CD4-positive, alpha-beta T cell treated with Interleukin-15 for 4 hours (primary cell): ENCODE measurements at places on chromosomes 12 and 14.

- DNase-seq = no peak
These were observed 220.7 kb downstream of the MSRB3 start for GRCh38 chr12:65499167-65499566.

- no peak for DNase-seq
These were observed 70.5 kb downstream of the TMX1 start for GRCh38 chr14:51310505-51310944.

GRCh38 chr12:4275870-4276301, 2.3 kb downstream of the CCND2 start:
- no peak for DNase-seq

DNA sequence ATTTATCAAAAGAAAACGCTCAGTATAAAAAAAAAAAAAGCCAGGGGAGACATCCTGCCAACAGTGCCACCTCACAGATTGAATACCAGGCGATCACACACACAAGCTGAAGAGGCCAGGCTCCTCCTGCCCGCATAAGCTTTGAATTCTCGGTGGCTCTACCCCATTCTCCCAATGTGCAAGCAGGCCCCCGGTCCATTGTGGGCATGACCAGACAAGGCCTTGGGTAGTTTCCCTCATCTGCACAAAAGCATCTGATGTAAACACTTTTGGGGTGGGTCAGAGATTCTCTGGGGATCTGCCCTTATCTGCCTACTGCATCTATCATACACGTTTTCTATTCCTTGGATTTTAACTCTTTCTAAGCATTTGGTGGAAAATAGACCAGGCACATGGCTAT, 16.2 kb downstream of the KLRF2 start:
- no peak for DNase-seq

- DNase-seq = peak; percentile 40
These were observed 96.1 kb downstream of the PLXNC1 start for GRCh38 chr12:94244165-94245133.

DNA sequence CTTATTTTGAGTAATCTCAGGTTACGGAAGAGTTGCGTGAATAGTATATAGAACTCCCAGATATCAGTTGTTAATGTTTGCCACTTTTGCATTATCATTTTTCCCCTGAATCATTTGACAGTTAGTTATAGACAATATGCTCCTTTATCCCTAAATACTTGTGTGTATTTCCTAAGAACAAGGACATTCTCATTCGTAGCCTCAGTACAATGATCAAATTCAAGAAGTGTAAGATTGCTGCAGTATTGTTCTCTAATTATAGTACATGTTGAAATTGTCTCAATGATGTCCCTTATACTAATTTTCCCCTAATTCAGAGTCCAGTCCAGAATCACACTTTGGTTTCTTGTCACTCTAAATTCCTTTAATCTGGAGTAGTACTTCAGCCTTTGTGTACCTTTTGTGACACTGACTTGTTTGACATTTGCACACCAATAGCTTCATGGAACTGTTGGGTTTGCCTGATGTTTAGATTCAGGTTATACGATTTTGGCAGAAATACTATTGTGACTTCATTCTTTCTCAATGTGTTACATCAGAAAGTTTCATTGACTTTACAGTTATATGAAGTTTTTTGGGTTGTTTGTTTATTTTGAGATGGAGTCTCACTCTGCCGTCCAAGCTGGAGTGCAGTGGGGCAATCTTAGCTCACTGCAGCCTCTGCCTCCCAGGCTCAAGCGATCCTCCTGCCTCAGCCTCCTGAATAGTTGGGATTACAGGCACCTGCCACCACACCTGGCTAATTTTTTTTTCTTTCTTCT, 13.1 kb downstream of the DYNC1H1 start:
- no peak for DNase-seq

DNA sequence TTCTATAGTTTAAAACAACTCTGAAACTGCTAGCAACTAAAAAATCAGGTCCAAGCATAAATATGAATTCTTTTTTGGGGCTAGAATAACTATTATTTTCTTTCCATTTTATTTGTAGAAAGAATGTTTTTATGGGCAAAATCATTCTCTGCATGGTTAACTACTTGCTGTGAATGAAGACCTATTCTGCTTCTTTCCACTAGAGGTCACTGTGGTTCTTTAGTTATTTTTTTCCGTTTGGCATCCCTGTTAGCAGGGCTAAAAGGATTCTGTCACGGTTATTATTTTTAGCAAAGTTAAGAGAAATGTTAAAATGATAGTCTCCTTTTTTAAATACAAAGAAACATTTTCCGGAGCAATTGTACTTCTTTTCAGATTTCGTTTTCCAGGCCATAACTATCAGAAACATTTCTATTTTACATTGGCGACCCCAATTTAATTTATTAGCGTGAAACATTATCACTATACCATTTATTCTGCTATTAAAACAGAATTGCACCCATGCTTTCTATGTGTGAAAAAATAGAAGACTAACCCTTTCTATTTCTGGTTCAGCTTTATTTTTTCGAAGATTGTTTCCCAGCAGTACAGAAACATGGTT, 404.8 kb downstream of the ATP23 start:
- DNase-seq = peak; percentile 33

- peak; percentile 96 for DNase-seq
These were observed at the start of gene ATXN7L3B for GRCh38 chr12:74537707-74538385. Gene ATXN7L3B, plus strand, starts transcription at chr12:74537835. Its CDS starts 278 bp downstream, at chr12:74538113.
